ENCODE measurements at places on chromosomes 13 and 19.

- no peak for DNase-seq
Measured at GRCh38 chr19:54341295-54341694, 2.3 kb upstream of the LILRA4 start.

GRCh38 chr19:36528921-36529518 lies 949 bp upstream of the ZNF260 start:
- no peak for DNase-seq

DNA sequence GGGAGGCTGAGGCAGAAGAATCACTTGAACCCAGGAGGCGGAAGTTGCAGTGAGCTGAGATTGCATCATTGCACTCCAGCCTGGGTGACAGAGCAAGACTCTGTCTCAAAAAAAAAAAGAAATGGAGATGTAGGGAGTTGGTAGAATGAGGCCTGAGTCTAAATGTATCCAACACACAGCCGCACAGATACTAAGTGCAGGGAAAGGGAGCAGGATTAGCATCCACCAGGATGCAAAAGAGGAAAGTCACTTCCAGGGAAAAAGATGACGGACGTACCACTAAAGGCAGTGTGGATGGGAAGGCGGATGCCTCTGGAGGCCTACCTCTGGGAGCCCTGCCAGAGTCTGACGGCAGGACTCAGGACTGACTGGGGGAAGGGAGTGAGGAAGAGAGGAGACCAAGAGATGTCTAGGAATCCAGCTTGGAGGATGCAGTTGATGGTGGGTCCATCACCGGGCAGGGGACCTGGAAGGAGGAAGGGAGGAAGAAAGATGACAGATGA lies 6.8 kb downstream of the FAM98C start:
- DNase-seq = no peak

- no peak for DNase-seq
Measured at GRCh38 chr13:111397202-111397880, 76.9 kb downstream of the TEX29 start.

GRCh38 chr19:2787115-2787514 lies 1.8 kb downstream of the THOP1 start:
- no peak for DNase-seq

GRCh38 chr19:35618857-35619256 lies 6.3 kb downstream of the HAUS5 start:
- DNase-seq = no peak

- no peak for DNase-seq
Measured at GRCh38 chr13:76164290-76164689, 528.2 kb downstream of the LMO7 start.

GRCh38 chr13:62093984-62094780 lies 678.5 kb upstream of the PCDH20 start:
- peak; percentile 69 for DNase-seq

- DNase-seq = no peak
Measured at GRCh38 chr19:27691991-27692390, 1521.0 kb downstream of the UQCRFS1 start.

- no peak for DNase-seq
Measured at GRCh38 chr13:110151462-110151861, 155.5 kb downstream of the COL4A1 start.
